ENCODE measurements at places on chromosomes 12 and 14.
A peak's percentile ranks its signal among the peaks of the same experiment; 100 is the strongest.

- DNase-seq = no peak
Observed at GRCh38 chr12:131266591-131267467, 313.1 kb downstream of the ADGRD1 start.

DNA sequence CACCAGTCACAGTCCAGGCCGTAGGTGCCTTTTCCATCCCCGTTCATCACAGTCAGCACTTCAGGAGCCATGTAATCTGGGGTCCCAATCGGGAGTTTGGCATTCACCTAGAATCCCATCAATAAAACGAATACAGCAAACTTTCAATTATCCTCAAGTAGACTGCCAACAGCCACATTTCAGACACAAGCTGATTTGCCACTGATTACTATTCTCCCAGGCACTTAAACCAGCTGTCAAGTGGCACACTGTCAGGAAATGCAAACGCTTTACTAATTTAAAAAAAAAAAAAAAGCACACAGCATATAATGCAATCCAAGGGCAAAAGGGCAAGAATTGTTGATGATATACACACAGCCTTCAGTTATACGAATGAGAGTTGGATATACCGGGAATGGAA, 51.9 kb downstream of the CIT start:
- DNase-seq = no peak

DNA sequence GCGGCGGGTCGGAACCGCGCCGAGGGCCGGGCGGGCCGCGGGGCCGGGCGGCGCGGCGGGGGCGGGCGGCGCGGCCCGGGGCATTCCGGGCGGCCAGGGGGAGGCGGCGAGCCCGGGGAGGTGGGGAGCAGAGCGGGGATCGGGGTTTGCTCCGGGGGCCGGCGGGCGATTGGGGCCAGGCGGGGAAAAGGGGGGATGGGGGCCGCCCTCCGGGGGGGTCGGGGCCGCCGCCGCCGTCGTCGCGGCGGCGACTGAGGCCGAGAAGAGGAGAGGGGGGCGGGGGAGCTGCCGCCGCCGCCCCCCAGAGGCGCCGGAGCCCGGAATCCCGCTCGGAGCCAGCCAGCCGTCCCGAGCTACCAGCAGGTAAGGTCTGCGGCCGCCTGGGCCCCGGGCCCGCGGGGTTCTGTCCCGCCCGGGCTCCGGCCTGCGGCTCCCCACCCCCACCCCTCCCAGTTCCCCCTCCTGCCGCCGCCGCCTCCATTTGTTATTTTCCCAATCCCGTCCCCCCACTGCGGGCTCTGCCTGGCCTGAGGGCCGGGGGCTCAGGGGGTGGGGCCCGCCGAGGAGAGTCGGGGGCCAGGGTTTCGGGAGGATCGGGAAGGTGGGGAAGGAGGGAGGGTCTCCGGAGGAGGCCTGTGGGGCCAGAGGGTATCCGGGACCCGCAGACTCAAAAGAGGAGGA, 403 bp downstream of the ATN1 start:
- peak; percentile 60 for DNase-seq

GRCh38 chr14:55715889-55716288, 135.9 kb downstream of the KTN1 start:
- DNase-seq = no peak

- no peak for DNase-seq
Observed at GRCh38 chr14:91397965-91398591, 19.5 kb downstream of the CCDC88C start.

DNA sequence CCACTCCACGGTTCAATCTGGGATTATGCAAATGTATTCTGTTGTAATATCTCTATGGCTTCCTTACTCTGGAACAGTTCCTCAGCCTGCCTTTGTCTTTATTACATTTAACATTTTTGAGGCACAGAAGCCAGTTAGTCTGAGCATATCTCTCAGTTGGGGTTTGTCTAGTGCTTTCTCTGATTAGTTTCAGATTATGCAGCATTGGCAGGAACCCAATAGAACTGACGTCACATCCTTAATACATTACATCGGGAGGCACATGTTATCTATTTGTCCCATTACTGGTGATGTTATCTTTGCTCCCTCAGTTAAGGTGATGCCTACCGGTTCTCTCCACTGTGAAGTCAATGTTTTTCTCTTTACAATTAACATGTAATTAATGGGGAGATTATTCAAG, 62.4 kb downstream of the PPM1A start:
- no peak for DNase-seq

- peak; percentile 24 for DNase-seq
Observed at GRCh38 chr14:100617410-100618317, 30.4 kb upstream of the BEGAIN start.

- DNase-seq = peak; percentile 86
Observed at GRCh38 chr12:85036733-85037132, 582 bp downstream of the LRRIQ1 start.

DNA sequence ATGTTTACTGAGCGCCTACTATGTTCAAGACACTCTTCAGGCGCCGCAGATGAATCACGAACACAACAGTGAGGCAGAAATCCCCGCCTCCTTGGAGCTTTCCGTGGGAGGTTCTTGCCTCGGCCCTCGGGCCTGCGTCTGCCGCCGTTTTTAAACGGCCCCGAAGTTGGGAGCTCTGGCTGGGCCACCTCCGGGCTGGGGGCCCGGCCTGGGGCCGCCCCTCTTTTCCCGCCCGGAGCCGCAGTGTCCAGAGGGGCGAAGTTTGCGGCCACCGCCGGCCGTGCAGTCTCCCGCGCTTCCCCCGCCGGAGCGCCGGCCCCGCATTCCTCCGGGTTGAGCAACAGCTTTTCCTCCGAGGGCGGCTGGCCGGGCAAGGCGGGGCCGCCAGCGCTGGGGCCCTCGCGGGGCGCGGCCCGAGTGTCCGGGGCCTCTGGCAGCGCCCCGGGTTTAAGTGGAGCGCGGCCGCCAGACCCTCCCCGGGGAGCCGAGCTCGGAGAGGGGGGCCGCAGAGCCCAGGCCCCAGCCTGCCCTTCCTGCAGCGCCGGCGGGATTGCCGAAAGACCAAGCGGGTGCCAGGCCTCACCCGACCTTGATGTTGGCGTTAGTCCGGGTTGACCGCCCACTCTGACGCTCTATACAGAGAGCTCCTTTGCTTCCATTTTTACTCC, 18.7 kb upstream of the CTDSP2 start:
- DNase-seq = peak; percentile 81

DNA sequence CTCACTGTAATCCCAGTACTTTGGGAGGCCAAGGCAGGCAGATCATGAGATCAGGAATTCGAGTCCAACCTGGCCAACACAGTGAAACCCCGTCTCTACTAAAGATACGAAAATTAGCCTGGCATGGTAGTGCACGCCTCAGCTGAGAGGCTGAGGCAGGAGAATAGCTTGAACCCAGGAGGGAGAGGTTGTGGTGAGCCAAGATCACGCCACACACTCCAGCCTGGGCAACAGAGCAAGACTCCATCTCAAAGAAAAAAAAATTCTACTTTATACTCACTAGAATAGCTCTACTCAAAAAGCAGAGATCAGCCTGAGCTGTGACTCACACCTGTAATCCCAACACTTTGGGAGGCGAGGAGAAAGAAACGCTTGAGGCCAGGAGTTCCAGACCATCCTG, 17.1 kb downstream of the NUMB start:
- DNase-seq = no peak

- DNase-seq = no peak
Observed at GRCh38 chr12:104784592-104784991, 173.5 kb downstream of the SLC41A2 start.

DNA sequence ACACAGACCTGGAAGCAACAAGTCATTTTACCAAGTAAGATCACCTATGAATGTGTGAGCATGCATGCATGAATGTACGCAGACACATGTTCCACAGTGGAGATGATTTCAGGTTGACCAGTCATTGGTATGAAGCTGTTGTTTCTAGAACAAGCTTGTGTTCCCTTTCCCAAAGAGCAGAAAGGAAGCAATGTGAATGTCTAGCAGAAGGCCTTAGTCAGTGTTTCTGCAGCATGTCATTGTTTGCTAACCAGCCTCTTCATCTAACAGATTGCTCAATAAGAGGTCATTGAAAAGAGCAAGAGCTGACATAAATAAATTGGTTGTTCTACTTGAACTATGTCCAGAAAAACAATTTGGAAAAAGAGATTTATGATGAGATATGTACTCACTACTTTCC, 191.4 kb downstream of the PLCZ1 start:
- DNase-seq = peak; percentile 94

GRCh38 chr14:34060651-34060999, 109.8 kb upstream of the EGLN3 start:
- peak; percentile 47 for DNase-seq

- DNase-seq = peak; percentile 69
Observed at GRCh38 chr12:105696-106095, 39.1 kb downstream of the IQSEC3 start.

GRCh38 chr14:83463500-83464098, 1929.9 kb upstream of the SEL1L start:
- DNase-seq = peak; percentile 79

GRCh38 chr14:64915797-64916196, 1.5 kb downstream of the CHURC1 start:
- DNase-seq = no peak

DNA sequence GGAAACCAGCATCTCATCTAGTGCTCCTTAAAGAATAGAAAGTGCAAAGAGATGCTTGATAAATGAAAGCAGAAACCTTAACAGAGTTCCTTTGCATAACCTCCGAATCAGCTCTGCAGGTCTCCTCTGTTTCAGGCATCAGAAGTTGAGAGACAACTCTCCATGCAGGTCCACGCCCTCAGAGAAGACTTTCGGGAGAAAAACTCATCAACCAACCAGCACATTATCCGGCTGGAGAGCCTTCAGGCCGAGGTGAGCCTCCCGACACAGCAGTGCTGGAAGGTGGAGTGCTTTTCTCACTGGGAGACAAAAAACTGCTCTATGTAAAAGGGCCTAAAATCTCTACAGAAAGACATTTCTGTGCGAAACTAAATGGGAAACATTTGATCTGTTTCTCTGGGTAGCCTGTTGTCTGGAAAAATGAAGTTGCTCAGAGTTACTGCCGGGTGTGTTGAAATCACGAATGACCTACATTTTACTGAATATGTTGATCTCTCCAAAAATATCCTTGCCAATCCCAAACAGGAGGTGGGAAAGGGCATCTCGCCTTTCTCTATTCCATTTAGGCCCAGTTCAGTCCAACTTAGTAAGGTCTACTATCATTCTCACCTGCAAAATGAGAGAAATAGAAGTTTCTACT, 54.9 kb downstream of the RAB35 start:
- DNase-seq = no peak

GRCh38 chr14:60665177-60665550, 15.9 kb upstream of the SIX1 start:
- peak; percentile 80 for DNase-seq

DNA sequence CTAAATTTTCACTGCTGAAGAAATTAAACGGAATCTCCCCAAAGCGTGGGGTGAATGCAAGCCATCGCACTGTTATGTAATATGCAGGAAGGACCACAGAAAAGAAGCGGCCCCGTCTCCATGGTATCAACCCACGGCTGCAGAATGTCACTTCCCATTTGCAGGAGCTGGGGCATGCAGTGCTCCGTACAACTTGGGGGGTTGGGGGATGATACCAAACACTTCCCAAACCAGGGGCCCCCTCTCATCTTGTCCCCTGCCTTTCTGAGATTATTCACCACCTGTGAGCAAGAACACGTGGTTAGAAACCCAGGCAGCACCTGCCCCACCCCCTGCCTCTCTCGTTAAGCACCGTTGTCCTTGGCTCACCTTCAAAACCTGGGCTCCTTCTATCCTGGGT, 505.1 kb upstream of the TMEM132C start:
- no peak for DNase-seq

DNA sequence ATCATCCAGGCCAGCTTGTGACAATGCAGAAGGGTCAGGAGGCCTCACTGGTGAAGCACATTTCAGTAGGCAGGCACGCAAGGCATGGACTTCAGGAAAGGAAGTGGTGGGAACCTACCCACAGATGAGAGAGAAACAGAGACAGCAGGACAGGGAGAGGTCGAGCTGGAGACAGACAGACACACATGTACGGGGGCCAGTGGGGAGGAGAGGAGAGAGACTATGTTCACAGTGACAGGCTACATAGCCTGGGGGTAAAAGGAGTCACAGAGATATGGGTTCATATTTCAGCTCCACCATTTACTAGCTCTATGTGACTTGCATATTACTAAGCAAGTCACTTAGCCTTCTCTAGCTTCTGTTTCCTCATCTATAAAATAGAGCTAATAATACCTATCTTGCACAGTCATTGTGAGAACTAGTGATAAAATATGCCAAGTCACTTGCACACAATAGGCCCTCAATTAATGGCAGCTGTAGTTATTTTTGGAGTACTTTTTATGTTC, 91.1 kb upstream of the FUT8 start:
- DNase-seq = no peak

- DNase-seq = peak; percentile 86
Observed at GRCh38 chr12:112017041-112017440, 3.8 kb downstream of the ERP29 start.

DNA sequence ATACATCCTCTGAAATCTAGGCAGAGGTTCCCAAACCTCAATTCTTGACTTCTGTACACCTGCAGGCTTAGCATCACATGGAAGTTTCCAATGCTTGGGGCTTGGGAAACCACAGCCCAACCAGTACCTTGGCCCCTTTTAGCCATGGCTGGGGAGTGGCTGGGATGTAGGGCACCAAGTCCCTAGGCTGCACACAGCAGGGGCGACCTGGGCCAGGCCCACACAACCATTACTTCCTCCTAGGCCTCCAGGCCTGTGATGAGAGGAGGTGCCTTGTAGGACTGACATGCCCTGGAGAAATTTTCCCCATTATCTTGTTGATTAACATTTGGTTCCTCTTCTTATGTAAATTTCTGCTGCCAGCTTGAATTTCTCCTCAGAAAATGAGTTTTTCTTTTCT, 1387.4 kb downstream of the FSCB start:
- no peak for DNase-seq
